Stimulated activated CD8-positive, alpha-beta memory T cell treated with anti-CD3 and anti-CD28 coated beads, Interleukin-4, amount 100 ng/mL, for 1 hour (primary cell): ENCODE measurements at places on chromosomes 2 and 18.

GRCh38 chr2:120520929-120521912 is 175.3 kb downstream of the INHBB start:
- no peak for DNase-seq

- DNase-seq = no peak
Measured at GRCh38 chr2:17583646-17584045, 43.1 kb downstream of the VSNL1 start.

- peak; percentile 57 for DNase-seq
Measured at GRCh38 chr18:32018331-32019250, at the start of gene RNF125. TSS of gene RNF125 (plus strand) at chr18:32018825. CDS start at chr18:32018864, 39 bp downstream.

DNA sequence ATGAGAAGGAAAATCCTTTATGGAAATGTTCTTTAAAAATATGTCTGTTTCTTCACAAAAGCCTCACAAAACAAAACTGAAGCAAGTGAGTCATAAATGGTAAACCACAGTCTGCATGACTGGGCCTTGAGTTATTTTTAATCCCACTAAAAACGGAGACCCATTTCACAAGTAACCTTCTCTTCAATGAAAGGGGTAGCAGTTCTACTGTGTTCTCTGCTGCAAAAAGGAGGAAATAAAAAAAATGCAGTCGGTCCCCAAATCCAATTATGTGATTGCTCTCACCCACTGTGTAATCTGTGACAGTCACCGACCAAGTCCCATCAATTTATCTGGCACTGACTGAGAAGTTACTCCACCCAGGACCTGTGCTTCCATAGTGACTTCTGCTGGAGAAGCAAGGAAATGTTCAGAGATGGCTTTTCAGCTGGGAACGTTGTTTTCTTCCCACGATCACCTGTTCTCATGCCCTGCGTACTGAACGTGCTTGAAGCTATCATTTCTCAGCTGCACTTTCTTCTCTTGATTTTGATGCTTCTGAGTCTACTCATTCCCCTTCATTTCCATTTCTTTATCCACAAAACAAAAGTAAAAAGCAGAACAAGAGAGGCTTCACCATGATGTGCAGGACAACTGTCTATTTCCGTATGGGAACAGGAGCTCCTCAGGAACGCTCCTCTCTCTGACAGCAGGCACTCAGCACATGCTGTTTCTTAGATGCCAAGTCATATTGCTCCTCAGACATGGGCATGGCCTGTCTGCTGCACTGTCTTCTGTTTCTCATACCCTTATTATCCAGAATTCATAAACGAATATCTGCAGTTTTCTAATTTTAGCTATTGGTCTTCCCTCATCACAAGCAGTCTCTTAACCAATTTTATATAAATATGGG is 80.0 kb upstream of the TMEM200C start:
- no peak for DNase-seq

- no peak for DNase-seq
Measured at GRCh38 chr18:79624356-79625170, 55.0 kb upstream of the CTDP1 start.

GRCh38 chr2:197293252-197294007 is 17.1 kb downstream of the ANKRD44 start:
- DNase-seq = no peak

GRCh38 chr2:128279786-128280157 is 38.9 kb downstream of the HS6ST1 start:
- DNase-seq = no peak

GRCh38 chr2:44802777-44803424 is 138.6 kb upstream of the SIX3 start:
- no peak for DNase-seq

DNA sequence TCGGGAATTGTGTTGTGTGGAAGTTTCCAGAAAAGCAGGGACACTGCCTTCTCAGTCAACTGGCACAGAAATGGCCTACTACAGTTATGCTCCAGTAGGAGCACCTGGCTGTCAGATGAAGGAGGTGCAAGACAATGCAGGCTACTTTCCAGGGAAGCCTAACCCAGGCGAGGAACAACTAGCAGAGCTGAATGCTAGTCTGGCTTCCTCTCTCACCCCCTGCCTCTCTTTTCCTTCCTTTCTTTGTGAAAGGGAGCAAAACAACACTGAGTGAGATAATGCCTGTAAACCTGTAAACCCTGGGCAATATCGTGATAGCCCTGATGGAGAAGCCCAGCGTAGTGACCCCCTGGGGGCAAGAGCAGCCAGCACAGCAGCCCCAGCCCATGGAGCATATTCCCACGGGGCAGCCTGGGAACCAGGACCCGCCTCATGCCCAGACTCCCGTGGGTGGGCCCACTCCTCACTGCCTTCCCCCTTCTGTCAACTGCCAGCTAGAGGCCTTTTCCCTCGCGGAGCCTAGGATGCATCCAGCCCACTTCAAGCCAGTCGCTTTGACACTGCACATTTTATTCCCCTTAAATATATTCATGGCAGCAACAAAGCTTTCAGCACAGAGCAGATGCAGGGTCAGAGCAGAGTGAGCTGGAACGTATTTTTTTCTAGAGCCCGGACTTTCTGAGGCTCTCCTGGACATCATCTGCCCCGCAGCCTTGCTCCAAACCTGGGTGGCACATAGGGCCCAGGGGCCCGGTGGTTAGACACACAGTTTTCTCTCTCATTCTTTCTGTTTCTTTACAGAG is 77.0 kb downstream of the PDCL3 start:
- no peak for DNase-seq

GRCh38 chr2:47026748-47027534 is 111.3 kb upstream of the MCFD2 start:
- no peak for DNase-seq

DNA sequence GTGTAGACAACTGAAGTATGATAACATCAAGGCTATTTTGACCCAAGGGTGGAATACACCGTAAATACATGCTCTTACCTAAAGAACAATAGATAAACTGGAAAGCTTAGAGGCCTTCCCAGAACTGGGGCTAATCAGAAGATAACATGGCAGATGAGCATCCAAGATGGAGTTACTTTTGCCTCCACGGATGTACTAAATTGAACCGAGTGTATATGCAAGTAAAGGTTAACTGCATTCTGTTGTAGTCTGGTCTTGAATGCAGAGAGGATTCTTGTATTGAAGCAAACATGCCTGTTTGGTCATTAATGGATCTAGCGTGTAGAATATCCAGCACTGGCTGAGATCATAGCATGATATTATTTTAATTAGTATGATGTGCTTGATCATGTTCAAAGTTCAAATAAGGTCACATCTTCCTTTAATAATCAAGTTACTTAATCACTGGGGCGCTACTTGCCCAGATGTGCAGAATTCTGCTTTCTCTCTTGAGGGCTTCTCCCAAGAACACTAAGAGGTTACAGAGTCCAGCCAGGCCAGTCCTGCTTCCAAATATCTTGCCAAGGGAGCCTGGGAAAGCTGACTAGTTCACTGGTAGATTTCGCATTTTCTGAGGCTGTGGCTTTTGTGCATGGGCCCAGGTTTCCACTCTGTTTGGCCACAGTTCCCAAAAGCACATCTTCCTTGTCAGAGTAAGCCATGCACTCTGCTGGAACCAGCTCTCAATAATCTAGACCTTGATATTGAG is 37.5 kb upstream of the ACSL3 start:
- no peak for DNase-seq

GRCh38 chr18:42617221-42617620 is 498.3 kb downstream of the RIT2 start:
- no peak for DNase-seq

- no peak for DNase-seq
Measured at GRCh38 chr18:62981566-62981965, 266.2 kb downstream of the PHLPP1 start.

GRCh38 chr2:29520001-29520400 is 401.4 kb downstream of the ALK start:
- no peak for DNase-seq

- no peak for DNase-seq
Measured at GRCh38 chr2:30482011-30482410, 35.0 kb downstream of the LCLAT1 start.

GRCh38 chr2:182503886-182504285 is 77.0 kb upstream of the PDE1A start:
- no peak for DNase-seq

DNA sequence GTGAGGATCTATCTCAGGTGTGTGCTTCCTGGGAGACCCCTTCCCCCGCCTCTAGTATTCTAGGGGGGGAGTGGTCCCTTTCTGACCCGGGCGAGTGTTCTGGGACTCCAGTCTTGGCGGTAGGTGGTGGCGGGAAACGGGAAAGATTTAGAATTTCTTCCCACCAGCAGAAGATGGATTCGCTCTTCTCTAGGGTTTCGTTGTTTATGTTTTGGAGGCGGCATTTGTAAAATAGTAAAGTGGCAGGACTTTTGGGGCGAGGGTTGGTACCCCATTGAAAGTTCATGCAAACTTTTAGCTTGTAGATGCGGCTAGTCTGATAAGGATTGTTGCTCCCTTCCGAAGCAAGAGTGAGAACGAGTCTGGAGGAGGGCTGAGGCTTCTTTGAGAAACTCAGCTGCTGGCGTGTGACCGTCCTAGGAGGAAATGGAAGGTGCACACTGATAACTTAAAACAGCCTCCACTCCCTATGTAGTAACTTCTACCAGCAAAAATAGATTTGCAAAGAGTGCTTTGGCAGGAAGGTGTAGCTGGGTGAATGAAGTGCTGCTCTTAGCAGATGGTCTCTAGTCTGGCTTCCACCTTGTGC is 412 bp downstream of the GPD2 start:
- DNase-seq = no peak

DNA sequence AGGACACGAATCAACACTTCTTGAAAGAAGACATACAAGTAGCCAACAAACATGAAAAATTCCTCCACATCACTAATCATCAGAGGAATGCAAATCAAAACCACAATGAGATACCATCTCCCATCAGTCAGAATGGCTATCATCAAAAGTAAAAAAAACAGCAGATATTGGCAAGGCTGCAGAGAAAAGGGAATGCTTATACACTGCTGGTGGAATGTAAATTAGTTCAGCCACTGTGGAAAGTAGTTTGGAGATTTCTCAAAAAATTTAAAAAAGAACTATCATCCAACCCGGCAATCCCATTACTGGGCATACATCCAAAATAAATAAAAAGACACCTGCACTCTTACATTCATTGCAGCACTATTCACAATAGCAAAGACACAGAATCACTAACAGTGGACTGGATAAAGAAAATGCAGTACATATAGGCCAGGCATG is 78.7 kb downstream of the GRB14 start:
- no peak for DNase-seq

DNA sequence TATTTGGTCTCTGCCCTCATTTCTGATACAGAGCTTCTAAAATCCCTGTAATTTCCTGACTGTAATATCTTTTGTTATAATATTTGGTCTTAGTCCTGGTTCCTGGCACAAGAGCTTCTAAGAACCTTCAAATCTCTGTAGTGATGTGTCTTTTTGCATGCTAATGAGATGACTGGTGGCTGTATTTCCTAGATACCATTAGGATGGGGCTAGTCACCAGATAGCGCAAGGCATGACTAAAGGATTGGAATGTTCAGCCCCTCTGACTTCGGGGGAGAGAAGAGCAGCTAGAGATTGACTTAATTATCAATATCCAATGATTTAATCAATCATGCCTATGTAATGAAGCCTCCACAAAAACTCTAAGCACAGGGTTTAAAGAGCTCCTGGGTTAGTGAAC is 620.8 kb upstream of the ACVR2A start:
- no peak for DNase-seq

- no peak for DNase-seq
Measured at GRCh38 chr18:79941473-79942119, 9.9 kb downstream of the SLC66A2 start.

- no peak for DNase-seq
Measured at GRCh38 chr18:46723856-46724415, 32.9 kb downstream of the ST8SIA5 start.

- DNase-seq = no peak
Measured at GRCh38 chr18:45627204-45627526, 11.9 kb downstream of the SLC14A2 start.

GRCh38 chr2:226799976-226800940 is 638 bp upstream of the IRS1 start:
- DNase-seq = no peak

- no peak for DNase-seq
Measured at GRCh38 chr2:134206031-134206430, 47.8 kb upstream of the MGAT5 start.

DNA sequence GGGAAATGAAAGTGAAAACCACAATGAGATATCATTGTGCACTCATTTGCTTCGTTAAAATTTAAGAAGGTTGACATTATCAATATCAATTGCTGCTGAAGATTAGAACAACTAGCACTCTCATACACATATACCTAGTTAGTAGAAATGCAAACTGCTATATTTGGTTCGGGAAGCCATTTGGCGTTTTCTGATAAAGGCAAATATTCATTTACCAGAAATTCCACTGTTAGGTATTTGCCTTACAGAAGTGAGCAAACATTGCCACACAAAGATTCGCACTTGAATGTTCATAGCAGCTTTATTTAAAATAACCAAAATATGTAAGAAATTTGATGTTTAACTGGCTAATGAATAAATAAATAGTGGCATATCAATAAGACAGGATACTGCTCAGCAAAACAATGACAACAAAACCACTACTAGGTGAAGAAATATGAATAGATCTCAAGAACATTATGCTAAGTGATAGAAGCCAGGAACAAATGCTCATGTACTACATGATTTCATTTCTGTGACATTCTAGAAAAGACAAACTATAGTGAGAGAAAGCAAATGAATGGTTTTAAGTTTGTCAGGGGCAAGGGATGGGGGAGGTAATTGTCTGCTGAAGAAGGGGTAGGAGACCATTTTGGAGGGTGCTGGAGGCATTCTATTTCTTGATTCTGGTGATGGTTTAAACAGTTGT is 387.8 kb downstream of the PTH2R start:
- DNase-seq = no peak

GRCh38 chr2:206198677-206199076 is 39.0 kb downstream of the EEF1B2 start:
- DNase-seq = no peak

GRCh38 chr18:7720395-7720794 is 153.3 kb downstream of the PTPRM start:
- no peak for DNase-seq

DNA sequence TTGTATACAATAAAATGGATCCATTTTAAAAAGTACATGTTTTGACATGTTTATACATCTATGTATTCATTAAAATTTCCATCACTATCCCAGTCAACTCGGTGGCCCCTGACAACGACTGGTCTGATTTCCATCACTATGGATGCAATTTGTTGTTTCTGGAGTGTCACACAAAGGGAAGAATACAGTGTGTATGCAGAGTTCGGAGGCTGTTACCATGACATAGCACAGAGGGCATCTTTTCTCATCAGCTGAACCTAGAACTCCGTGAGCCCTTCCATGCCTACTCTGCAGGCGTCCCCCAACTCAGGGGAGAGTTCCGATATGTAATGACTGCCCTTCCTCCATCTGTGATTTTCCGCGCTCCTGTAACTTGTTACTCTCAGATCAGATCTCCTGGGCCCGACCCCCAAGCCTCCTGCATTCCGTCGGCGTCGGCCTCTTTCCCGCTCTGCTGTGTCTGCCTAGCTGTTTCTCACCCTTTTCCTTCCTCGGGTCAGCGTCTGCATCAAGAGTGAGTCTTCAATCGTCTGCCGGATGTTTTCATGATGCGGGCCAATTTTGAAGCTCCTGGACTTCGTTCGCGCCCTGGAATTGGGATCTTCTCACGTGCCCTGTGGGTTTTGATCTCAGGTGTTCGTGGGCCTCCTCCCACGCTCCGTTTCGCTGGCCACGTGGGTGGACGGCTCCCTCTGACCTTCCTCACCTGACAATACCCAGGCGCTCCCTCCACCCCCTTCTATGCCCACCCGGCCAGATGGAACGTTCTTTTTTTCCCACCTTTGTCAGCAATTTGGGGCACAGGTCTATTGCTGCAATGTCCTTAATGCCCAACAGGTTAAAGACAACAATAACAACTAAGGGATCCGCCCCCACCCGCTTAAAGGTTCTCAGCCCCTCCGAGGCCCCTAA is 161.0 kb downstream of the TWIST2 start:
- no peak for DNase-seq

GRCh38 chr2:223621901-223622300 is 19.7 kb upstream of the SCG2 start:
- no peak for DNase-seq
